ENCODE measurements at places on chromosomes 2 and 18.

GRCh38 chr18:23627321-23627720 lies 35.4 kb downstream of the ANKRD29 start:
- DNase-seq = no peak

GRCh38 chr2:195445639-195446038 lies 211.4 kb upstream of the SLC39A10 start:
- DNase-seq = no peak

DNA sequence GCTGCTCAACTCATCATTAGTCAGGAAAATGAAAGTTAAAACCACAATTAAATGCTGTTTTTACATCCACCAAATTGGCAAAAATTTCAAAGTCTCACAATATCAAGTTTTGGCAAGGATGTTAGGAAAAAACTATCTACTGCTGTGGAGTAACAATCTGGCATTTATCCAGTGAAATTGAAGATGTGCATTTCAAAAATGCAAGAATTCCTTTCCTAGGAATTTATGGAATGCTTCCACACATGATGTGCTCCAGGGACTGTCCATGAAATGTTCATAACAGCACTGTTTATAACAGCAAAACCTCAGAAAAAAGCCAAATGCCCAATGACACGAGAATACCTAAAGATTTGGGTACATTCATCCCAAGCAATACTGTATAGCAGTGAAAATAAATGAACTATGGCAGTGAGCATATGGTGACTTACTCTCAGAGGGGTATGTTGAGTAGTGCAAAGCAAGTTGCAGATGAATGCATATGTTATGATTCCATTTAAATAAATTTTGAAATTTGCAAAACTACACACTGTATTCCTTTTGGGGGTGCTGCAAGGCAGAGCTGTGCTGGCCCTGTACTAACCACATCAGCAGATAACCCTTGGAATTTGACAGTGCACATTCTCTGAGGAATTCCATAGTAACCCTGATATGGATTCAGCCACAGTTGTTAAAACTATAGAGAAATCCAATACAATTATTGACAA lies 41.3 kb upstream of the GYPC start:
- no peak for DNase-seq

DNA sequence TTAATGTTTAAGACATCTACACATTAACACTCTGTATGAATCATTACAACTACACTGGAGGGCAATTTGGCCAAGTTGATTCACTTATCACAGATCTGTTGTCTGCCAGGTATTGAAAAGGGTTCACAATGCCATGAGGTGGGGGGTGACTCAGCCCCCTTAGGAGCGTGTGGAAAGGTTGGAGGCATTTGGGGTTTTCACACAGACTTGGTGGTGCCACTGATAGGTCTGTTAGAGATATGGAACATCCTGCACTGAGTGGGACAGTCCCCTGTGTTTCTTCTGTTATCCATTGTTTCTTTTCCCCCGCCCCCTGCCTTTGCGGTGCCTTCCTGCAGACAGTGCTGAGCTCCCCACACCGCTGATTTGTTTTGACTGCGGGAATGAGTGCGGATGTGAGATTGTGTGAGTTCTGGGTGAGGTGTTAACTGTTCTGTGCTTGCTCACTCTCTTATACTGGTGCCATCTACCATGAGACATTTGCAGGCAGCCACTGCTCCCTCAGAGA lies 9.3 kb upstream of the TSN start:
- no peak for DNase-seq

DNA sequence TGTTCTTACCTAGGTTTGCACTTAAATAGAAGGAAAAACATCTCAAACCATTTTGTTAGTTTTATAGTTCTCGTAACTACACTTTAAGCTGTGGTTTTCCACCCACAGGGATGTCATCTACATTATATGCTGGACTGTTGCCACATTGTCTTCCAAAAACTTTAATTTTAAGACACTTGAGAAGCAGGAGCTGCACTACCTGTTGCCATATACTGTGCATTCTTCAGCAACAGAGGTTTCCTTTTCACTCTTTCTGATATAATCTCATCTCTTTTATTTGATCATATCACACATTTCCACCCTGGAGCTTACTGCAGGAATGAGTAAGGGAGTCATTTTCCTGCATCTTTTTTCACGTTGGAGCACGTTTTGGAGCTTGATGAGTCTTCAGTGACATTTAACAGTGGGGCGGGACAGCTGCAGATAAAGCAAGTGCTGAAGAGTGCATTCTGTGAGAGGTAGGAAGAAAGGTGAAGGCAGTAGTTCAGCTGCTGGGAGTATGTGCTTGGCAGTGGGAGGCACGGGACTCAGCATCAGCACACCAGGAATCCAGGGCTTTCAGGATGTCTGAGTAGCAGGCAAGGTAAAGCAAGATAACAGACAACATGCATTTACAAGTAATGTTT lies 3.8 kb downstream of the LIMS1 start:
- no peak for DNase-seq

GRCh38 chr2:133581010-133581760 lies 12.9 kb upstream of the NCKAP5 start:
- no peak for DNase-seq

DNA sequence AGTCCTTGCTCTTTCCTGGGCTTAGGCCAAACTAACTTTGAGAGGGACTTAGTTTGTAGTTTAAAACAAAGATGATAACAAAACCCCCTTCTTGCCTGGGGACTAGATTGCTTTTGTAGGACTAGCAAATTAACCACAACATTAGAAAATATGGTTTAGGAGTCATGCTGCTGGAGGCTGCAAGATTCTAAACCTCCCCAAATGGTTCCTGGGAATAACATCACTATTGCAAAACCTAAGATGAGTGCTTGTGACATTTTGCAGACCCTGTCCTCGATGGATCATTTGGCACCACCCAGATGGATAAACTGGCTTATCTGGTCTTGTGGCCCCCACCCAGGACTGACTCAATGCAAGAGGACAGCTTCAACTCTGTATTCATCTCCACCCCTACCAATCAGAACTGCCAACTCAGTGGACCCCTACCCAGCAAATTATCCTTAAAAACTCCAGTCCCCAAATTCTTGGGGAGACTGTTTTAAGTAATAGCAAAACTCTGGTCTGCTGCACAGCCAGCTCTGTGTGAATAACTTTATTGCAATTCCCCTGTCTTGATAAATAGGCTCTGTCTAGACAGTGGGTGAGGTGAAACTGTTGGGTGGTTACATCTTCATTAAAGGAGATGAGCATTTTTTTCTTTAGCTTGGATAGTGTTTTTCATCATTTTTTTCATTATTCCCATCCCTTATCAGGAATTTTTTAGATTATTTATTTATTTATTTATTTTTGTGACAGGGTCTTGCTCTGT lies 58.9 kb downstream of the SPTBN1 start:
- DNase-seq = no peak

DNA sequence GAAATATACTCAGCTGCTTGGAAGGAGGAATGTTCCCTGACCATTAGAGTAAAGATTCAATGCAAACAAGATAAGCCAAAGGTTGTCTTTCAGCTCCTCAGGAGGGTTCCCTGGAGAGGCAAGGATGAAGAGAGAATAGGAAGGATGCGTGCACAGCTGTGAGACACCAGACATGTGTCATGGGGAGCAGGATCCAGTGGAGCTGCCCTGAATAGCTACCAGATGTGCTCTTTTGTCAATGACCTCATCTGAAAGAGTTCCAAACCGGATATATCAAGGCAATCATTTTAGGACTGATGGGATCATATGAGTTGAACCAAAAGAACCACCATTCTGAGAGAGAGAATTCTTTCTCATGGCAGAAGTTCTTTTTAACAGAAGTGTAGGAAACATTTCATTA lies 490.6 kb downstream of the IRS1 start:
- no peak for DNase-seq

GRCh38 chr2:6654279-6654678 lies 211.4 kb downstream of the CMPK2 start:
- no peak for DNase-seq

DNA sequence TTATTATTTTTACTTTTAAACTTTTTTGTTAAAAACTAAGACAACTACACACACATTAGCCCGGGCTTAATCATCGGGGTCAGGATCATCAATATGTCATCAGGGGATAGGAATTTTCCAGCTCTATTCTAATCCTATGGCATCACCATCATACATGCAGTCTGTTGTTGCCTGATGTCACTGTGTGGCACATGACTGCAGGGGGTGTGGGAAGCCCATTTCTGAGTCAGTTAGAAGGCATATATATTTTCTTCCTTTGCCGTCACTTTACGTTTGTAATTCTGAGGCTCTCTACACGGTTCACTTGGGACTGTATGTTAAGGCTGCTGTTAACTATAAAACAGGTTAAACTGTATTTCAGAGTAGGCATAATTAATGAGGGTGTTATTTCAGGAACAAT lies 144.4 kb upstream of the ITGA6 start:
- no peak for DNase-seq

- DNase-seq = no peak
Observed at GRCh38 chr2:226932443-226932842, 96.6 kb downstream of the RHBDD1 start.

GRCh38 chr2:59737299-59737698 lies 816.2 kb downstream of the BCL11A start:
- DNase-seq = no peak

DNA sequence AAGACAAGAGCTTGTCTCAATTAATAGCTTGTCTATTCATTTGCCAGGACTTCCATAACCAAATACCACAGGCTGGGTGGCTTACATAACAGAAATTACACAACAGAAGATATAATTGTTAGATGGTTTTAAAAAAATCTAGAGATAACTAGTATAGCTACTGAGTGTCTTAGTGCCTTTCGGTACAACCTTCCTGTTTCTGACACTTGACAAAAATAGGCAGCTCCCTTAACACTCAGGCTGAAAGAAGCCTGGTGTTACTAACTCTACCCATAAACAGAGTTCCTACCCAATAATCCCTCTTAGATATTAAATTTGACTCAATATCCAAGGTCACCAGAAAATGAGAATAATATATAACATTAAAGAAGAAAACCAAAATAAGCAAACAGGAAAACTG lies 129.7 kb downstream of the BARD1 start:
- no peak for DNase-seq

GRCh38 chr18:11661430-11661829 lies 27.6 kb upstream of the GNAL start:
- no peak for DNase-seq

GRCh38 chr2:181396256-181397123 lies 60.7 kb upstream of the ITGA4 start:
- no peak for DNase-seq

GRCh38 chr2:232434091-232434490 lies 21.9 kb upstream of the ALPI start:
- DNase-seq = no peak

- no peak for DNase-seq
Observed at GRCh38 chr2:102661846-102662245, 42.5 kb downstream of the SLC9A2 start.

- no peak for DNase-seq
Observed at GRCh38 chr18:46290440-46291020, 186.3 kb downstream of the HAUS1 start.

DNA sequence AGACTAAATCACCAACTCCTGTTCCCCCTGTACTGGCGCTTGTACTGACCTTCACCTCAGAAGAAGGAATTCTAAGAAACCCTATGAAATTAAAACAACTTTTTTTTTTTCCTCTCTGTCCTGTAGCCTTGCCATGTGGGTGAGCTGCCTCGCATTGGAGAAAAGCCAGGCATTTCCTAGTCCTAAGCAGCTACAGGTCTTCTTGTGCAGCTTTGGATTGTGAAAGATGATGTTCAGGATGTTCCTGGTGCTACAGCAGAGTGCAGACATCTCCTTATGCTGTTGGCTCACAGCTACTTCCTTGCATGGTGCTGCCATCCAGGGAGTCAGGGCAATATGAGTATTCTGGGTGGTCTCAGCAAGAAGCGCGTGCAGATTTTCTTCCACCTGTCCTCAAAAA lies 11.9 kb downstream of the PIK3C3 start:
- DNase-seq = no peak

DNA sequence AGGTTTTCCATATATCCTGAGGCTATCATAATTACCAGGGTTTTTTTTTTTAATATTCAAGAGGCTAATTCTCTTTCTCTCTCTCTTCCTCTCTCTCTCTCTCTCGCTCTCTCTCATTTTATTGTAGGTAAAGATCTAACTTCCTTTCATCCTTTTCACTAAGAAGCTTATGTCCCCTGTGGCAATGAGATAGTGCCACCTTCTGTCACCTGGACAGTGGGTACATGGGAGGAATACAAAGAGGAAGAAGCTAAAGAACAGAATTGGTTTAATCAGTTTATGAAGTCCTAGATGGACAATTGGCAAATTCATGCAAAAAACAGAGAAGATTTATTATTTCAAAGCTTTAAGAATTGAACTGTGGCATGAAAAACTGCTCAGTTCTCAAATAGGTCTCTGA lies 1582.3 kb upstream of the TMEFF2 start:
- no peak for DNase-seq

GRCh38 chr2:113158884-113159553 lies 14.8 kb upstream of the PSD4 start:
- no peak for DNase-seq

- no peak for DNase-seq
Observed at GRCh38 chr2:96546797-96547196, 10.2 kb downstream of the ARID5A start.

GRCh38 chr18:50720325-50720674 lies 99.5 kb downstream of the MRO start:
- no peak for DNase-seq

DNA sequence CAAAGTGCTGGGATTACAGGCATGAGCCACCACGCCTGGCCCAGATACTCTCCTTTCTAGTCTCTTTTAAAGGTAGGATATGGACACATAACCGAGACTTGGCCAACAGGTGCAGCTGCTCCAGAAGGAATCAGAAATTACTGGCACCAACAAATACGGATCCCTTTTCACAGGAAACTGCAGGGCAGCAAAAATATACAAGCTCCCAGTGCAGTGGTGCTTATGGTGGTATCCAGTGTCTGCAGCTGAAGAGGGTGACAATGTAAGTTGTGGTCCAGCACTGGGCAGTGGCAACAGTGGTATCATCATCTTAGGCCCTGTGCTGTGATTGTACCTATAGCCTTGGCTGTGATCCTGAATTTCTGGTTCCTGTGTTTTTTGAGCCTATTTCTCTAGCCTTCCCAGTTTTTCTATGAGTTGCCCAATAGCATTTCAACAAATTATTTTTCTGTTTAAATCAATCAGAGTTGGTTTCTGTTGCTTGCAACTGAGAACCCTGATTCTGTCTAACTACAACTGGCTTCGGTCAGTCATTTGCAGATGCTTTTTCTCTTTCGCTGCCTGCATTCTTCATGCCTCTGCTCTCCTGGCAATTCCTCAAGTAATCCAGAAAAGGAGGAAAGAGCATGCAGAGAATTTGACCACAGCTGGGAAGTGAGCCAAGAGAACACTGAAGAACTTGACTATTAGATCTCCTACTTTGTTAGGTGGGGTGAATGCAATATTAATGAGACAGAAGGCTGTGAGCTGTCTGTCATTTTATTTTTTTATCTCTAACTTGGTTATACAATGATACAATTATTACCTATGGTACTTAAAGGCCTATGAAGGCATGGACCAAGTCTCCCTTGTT lies 30.8 kb upstream of the EML4 start:
- DNase-seq = peak; percentile 17

DNA sequence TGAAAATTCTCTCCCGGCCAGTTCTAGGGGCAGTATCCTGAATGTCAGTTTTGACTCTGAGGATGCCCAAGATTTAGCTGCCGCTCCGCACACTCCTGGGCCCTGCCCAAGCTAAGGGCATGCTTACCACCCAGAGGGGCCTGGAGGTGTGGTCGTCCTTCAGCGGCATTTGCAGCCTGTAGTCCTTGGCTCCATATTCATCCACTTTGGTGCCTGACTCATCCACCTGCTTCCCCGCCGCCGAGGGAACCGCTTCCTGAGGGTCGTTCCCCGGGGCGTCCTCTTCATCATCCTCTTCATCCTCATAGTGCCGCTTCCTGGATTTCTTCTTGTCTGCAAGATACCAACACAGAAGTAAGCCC lies 577 bp downstream of the ERCC3 start:
- DNase-seq = no peak
